ENCODE measurements at places on chromosomes 2 and 18.

DNA sequence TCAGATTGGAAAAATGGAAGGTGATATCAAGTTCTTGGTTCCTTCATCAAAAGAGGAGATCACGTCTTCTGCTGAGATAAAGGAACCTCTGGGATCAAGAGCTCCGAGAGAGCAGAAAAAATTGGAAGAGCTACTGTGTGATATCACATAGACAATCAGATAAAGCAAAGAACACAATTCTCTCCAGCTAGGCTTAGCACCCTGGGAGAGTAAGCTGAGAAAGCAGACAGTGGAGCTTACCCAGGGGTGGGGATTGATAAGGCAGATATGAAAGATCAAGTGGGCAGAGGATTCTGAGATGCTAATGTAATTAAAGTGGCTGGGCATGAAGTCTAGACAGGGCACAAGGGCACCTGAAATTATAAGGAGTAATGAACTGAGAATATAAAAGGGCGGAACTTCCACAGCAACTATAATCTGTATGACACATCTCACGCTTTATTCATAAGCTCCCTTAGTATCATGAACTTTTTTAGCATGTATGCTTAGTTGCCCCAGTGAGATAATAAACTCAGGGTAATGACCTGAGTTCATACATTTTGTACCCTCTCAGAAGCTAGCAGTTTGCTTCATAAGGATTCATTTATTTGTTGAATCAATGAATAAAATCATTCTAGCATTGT is 65.8 kb downstream of the FAM161A start:
- H3K4me3 ChIP-seq = no peak overlapping the region
- no peak for DNase-seq
- peaks cover 4% of the 10 kb centered on the region for H3K27me3 ChIP-seq

DNA sequence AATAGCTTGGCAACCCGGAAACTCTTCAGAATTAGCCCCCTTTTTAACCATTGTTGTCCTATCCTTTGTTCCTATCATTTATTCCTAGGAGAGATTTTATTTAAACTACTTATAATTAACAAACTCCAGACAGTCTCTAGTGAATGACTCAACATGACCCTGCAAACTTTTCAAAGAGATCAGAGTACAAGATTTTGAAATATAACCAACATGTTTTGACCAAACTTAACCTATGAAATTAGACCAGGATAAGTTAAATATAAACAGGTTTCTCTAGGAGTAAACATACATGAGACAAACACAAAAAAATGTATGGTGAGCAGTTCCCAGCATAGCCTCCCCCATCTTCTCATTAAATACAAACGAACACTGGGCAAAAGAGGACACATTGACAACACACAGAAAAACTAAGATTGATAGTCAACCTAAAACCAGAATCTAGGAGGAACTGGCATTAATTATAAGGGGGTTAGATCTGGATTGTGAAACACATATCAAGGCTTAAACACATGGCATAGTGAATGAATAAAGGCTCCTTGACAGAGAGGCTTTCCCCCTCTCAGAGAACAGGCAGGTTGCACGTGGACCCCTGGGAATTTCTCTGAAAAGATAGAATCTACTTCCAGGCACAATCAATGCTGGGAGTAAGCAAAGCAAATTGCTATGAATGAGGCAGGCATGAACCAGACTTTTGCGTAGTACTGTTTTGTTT is 284.1 kb downstream of the IRS1 start:
- H3K4me3 ChIP-seq = no peak overlapping the region
- no peaks in the 10 kb centered on the region for H3K36me3 ChIP-seq
- no peak for DNase-seq
- H3K27ac ChIP-seq = no peak overlapping the region
- no peaks in the 10 kb centered on the region for H3K4me1 ChIP-seq
- H3K27me3 ChIP-seq = no peaks in the 10 kb centered on the region

DNA sequence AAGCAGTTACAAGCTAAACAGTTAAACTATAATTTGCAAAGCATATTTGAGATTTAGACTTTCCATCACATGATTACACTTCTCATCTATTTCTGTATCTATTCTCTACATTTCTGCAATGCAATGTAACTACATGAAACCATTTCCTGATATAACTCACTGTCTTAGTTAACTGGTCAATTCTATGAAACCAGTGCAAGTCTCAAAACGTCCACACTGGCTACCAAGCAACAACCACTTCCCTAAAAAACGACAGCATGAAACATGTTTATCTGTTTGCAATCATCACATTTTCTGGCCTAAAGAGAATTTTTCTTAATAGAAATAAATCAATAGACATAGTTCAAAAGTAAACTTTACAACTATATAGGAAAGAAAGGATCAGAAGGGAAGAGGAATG is 17.4 kb downstream of the FECH start:
- H3K4me3 ChIP-seq = no peak overlapping the region
- H3K4me1 ChIP-seq = no peaks in the 10 kb centered on the region
- DNase-seq = no peak
- H3K27ac ChIP-seq = no peak overlapping the region

GRCh38 chr2:99543247-99543646 is 53.4 kb upstream of the REV1 start:
- peaks cover 20% of the 10 kb centered on the region for H3K4me1 ChIP-seq
- no peaks in the 10 kb centered on the region for H3K36me3 ChIP-seq
- H3K27ac ChIP-seq = no peak overlapping the region
- no peak overlapping the region for H3K4me3 ChIP-seq
- no peak for DNase-seq

DNA sequence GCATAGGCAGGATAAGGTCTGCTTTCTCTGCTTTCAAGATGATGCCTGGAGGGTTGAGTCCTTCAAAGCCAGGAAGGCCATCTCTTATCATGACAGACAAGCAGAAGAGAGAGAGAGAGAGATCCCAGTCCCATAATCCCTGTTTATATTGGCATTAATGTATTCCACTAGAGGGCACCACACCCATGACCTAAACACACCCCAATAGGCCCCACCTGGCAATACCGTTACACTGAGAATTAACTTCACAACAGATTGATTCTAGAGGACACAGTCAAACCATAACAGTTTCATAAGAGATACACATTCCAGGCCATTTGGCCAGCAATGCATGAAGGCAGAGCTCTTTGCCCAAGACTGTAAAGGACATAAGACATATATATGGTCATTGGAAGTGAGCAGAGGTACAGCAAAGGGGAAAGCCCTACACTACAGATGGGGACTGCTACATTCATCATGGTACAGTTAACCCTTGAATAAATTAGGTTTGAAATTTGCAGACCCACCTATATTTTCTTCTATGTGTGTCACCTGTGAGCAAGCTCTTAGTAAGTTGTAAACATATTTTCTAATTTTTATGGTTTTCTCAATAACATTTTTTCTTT is 1516.1 kb downstream of the RPIA start:
- H3K4me3 ChIP-seq = no peak overlapping the region
- no peaks in the 10 kb centered on the region for H3K36me3 ChIP-seq
- H3K27ac ChIP-seq = no peak overlapping the region

Data from left ventricle myocardium inferior (tissue), 1 donor.